ENCODE measurements at places on chromosomes 11 and 22.

- no peak for DNase-seq
These were observed 15.0 kb downstream of the OR8A1 start for GRCh38 chr11:124584681-124585372.

DNA sequence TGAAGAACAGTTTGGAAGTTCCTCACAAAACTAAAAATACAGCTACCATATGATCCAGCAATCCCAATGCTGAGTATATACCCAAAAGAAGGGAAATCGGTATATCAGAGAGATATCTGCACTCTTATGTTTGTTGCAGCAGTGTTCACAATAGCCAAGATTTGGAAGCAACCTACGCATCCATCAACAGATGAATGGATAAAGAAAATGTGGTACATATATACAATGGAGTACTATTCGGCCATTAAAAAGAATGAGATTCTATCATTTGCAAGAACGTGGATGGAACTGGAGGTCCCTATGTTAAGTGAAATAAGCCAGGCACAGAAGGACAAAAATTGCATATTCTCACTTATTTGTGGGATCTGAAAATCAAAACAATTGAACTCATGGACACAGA, 46.5 kb downstream of the XRRA1 start:
- no peak for DNase-seq

DNA sequence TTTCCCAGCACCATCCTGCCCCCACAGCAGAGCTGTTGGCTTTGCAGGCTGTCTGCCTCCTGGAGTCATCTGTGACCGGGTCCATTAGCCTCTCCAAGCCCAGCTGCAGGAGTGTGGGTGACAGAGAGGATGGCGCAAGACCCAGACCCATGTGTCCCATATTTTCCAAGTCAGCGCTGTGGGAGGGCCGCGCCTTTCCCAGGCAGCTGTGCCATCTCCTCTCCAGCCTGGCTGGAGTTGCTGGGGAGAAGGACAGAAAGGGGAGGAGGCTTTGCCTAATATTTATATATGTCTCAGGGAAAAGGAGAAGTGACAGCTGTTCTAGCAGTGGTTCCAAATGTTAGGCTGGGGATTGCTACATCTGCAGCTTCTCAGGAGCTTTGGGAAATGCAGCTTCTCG, 15.7 kb downstream of the DTX4 start:
- no peak for DNase-seq

- DNase-seq: no peak
These were observed 16.1 kb downstream of the MUC5B start for GRCh38 chr11:1238767-1239595.

DNA sequence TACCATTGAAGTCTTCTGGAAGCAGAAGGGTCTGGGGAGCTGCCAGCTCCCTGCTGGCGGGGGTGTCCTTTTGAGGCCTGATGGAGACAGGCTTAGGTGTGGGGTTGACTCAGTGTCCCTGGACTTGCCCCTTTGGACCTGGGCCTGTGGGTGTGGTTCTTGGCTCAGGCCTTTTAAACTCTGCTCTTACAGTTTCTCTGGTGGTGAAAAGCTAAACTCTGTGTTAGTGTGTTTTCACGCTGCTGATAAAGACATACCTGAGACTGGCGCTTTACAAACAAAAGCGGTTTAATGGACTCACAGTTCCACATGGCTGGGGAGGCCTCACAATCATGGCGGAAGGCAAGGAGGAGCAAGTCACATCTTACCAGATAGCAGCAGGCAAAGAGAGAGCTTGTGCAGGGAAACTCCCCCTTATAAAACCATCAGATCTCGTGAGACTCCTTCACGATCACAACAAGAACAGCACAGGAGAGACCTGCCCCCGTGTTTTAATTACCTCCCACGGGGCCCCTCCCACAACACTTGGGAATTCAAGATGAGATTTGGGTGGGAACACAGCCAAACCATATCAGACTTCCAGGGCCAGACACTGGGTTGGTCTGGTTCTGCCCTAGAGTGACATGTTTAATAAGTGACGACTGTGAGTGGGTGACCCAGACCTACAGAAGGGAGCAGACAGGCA, 26.5 kb downstream of the GRAMD4 start:
- no peak for DNase-seq

GRCh38 chr22:22508274-22509176, at the start of gene ZNF280B:
Gene ZNF280B (minus strand): TSS chr22:22508742. CDS start chr22:22489398, 19,344 bp downstream.
- peak; percentile 91 for DNase-seq

- no peak for DNase-seq
These were observed 62.6 kb downstream of the PPP2R1B start for GRCh38 chr11:111703576-111703975.

- DNase-seq: no peak
These were observed 29.2 kb downstream of the SCUBE1 start for GRCh38 chr22:43313890-43314474.

- no peak for DNase-seq
These were observed 288.0 kb downstream of the NTM start for GRCh38 chr11:131658414-131658813.

DNA sequence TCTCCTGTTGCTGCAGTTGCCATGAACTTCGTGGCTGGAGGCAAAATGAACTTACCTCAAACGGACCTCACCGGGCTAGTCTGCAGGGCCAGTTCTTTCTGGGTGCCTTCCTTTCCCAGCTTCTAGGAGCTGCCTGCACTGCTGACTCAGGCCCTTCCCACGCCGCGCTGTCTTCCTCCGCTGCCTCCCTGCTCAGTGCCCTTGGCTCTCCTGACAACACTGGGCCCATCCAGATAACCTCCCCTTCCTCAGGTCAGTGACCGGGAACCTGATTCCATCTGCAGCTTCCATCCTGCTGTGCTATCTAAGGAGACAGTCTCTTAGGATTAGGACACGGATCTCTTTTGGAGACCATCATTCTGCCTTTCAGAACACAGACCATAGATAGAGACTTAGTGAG, 19.3 kb downstream of the MOB2 start:
- DNase-seq: no peak

DNA sequence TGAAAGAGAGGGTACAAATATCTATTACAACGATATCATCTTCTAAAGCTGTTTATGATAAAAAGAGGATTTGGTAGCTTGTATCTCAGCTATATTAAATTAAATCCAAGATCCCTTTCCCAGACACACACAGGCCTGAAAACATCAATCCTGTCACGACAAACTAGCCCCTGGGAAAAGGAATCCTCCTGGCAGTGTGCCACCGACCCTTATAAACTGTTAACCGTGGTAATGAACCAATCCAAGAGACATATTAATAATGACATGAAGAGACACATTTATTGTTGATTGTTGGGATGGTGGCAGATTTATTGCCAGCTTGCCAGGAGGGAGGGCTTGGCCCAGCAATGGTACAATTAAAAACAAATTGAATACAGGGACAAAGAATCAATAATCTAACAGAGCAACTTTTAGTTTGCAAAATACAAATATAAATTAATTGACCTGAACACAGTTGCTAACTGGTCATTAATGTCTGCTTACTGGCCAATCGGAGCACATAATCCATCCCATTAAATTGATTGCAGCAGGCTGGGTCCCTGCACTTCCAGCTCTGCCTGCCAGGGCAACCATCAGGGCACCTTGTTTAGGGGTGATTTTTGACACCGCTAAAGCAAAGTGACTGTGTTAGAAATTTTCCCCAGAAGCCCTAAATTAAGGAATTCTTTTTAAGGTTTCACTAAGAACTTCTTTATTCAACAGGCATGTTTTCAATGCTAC, 887.6 kb downstream of the OPCML start:
- DNase-seq: no peak

- DNase-seq: no peak
These were observed 1.6 kb downstream of the GSTP1 start for GRCh38 chr11:67584881-67585873.

DNA sequence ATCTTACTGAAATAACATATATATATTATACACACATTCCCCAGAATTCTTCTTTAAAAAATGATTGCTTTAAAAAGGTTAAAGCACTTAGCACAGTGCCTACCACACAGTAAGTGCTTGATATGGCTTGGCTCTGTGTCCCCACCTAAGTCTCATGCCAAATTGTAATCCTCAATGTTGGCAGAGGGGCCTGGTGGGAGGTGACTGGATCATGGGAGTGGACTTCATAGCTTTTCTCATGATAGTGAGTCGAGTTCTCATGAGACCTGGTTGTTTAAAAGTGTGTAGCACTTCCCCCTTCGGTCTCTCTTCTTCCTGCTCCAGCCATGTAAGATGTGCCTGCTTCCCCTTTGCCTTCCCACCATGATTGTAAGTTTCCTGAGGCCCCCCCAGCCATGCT, 6.2 kb downstream of the CRYAB start:
- DNase-seq: no peak

- DNase-seq: no peak
These were observed 610.3 kb downstream of the TBC1D22A start for GRCh38 chr22:47372596-47373385.

DNA sequence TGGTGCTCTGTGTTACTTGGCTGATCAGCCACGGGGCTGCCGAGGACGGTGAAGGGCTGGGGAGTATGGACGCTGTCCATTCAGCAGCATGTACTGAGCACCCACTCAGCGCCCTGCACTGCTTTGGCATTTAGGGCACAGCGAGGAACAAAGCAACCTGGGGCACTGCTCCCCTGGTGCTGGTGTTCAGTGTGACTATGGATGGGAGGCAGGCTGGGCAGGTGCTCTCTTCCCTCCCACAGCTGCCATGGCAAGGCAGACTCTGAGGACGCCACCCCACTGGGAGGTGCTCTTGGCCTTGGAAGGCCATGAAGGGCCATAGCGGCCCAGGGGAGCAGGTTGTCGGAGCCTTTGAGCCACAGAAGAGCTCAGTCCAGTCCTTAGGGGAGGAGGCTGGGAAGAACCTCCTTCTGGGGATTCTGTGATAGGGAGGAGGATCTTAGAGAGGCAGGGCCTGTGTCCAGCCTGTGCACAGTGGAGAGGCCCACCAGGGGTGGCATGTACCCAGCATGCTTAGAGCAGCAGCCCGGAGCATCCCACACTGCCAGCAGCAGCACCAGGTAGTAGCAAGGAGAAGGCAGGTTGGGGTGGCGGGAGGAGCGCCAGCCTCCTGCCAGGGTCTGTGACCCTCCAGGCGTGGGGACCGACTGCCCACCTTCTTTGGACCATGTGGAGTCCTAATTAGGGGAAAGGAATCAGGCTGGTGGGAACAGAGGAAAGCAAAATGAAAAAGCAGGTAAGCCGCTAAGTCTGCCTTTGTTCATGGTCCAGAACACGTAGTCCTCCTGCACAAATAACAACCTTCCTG, 141.8 kb downstream of the MPPED1 start:
- DNase-seq: no peak

GRCh38 chr11:111365722-111366559, 13.1 kb downstream of the POU2AF1 start:
- DNase-seq: no peak

DNA sequence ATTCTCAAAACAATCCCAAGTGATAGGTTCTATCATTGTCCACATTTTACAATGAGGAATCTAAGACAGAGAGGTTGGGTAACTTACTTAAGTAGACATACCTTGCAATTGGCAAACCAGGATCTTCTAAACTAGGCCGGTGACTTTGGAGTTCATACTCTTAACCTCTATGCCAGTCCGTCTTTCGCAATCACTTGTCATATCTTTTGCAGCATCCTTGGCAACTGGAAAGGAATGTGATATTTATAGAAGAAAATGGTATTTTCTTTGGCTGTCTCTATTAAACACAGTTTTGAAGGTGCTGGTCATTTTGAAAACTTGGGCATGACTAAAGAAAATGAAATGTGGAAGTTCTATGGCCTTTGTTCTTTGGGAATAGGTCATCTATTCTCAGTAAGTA, 556.5 kb downstream of the NELL1 start:
- no peak for DNase-seq

DNA sequence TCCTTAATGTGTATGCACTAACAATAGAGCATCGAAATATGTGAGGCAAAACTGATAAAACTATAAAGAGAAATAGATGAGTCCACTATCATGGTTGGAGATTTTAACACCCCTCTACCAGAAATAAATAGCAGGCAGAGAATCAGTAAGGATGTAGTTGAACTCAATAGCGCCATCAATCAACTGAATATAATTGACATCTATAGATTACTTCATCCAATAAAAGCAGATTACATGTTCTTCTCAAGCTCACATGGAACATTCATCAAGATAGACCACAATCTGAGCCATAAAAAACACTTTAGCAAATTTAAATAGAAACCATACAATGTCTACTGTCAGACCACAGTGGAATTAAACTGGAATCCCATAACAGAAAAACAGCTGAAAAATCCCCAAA, 46.9 kb upstream of the NUP160 start:
- DNase-seq: no peak

- peak; percentile 50 for DNase-seq
These were observed 978 bp downstream of the FLI1 start for GRCh38 chr11:128694618-128695481.

GRCh38 chr11:11155962-11156815, 196.9 kb downstream of the CSNK2A3 start:
- peak; percentile 4 for DNase-seq

DNA sequence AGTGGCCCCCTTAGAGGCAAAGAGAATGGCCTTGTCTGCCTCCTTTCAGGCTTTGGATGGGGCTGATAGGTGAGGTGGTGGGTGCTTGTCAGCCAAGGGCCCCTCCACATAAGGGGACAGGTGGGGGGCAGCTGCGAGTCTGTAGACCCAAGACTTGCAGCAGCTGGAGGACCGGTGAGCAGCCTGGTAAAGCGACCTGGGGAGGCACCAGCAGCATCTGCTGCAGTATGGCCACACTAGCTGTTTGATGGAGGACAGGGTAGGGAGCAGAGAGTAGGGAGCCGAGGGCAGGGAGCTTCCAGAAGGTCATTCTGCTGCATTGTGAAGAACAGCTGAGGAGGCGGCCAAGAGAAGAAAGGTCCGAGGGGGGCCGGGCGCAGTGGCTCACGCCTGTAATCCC, 16.8 kb upstream of the MRTFA start:
- no peak for DNase-seq

DNA sequence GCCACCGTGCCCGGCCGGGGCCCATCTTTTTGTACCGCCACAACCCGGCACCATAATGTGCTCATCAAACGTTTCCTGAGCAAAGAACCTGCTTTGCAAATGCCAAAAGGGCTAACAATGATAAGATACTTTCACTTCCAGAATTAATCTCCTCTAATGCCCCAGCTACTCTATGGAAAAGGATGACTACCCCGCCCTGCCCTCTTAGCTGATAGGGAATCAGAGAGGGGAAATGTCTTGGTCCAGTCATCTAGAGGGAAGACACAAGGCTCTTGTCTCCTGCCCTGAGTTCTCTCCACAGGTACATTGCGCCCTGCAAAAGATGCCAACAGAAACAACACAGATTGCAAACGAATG, 586 bp downstream of the TTLL1 start:
- peak; percentile 25 for DNase-seq

DNA sequence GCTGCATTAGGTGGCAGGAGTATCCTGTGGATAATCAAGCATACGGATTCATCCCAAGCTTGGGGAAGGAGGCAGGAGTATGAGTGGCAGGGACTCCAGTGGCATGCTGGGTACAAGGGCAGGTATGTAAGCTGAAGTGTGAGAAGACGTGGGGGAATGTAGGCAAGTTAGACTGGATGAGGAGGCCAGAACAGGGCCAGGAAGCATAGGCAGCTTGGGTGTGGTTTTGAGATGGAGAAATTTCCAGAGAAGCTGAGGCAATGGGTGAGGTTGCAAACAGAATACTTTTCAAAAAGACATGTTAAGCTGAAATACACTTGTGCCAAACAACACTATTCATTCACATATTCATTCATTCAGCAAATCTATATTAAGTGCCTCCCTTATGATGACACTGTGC, 43.1 kb upstream of the AMOTL1 start:
- no peak for DNase-seq
